ENCODE measurements at places on chromosomes 7 and 10. TPM values are rescaled to one million over a fixed set of nuclear protein-coding genes. Genes with fewer than 3 reads are reported as not detected.

MMP21 gene
- 0.04 TPM for polyA plus RNA-seq

- no peak for DNase-seq
Measured at GRCh38 chr10:60270426-60270825, 119.2 kb downstream of the ANK3 start.

- no peak for DNase-seq
Measured at GRCh38 chr7:29929018-29929807, 60.4 kb downstream of the SCRN1 start.

DNA sequence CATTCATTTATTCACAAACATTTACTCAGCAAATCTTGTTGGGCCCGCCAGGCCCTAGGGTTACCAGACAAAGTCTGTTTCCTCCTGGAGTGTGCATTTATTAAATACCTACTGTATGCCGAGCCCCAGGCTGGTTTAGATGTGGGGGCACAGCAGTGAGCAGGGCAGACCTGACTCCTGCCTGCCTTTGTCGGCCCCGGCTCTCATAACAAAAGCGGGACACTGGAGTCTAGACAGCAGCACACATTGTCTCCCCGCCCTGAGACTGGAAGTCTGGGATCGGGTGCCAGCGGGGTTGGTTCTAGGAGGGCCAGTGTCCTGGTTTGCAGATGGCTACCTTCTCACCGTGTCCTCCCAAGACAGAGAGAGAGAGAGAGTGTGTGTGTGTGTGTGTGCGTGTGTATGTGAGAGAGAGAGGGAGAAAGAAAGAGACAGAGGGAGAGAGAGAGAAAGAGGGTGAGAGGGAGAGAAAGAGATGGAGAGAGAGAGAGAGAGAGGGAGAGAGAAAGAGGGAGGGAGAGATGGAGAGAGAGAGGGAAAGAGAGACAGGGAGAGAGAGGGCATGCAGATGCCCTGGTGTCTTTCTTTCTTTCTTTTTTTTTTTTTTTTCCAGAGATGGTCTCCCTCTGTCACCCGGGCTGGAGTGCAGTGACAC is 25.9 kb downstream of the ELFN1 start:
- peak; percentile 15 for DNase-seq

DNA sequence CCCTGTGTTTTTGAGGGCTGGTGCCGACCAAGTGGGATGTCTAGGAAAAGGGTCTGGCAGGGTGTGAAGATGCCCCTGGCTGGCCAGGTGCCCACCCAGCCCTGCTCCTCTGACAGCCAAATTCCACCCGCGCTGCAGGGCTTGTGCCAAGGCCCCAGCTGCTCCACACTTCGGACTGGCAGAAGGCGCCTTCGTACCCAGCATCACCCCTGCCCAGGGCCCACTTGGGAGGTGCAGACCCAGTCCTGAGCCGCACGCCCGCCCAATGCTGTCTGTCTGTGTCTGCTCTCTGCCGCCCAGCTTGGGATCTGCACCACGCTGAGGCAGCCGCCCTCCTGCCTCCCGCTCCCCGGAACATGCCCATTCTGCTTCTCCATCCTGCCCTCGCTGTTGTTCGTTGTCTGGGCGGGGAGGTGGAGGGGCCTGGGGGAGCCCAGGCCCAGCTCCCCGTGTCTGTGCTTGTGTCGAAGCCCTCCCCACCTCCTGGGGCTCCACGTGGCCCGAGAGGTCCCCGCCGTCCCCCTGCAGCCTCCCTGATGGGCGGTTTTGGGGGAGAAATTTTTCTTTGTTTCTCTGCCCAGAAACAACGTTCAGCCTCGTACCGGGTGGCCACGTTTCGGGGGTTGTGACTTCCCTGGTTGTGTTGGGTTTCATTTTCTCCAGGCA is 36.9 kb upstream of the PPIF start:
- peak; percentile 53 for DNase-seq

- no peak for DNase-seq
Measured at GRCh38 chr10:91941426-91941825, 17.9 kb downstream of the BTAF1 start.

DNA sequence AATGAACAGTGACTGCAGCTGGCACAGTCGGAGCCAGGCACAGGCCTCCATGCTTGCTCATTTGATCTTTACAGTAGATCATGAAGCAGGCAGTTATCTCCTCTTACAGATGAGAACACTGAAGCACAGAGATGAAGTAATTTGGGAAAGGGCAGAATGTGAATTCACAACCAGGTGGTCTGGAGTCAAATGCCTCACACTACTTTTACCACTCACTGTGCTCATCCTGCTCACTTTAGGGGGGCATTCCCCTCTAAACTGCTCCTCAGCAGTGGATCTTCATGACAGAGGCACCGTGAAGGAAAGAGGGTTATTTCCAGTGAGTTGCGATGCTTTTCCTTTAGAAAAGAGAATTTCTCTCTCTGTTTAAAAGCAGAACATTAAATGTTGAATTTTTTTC is 15.1 kb downstream of the SNX10 start:
- no peak for DNase-seq

CH25H gene
- 0.35 TPM for polyA plus RNA-seq

AQP1 gene
- polyA plus RNA-seq = 130 TPM

- DNase-seq = no peak
Measured at GRCh38 chr7:16317406-16317805, 103.9 kb downstream of the CRPPA start.

Measured in psoas muscle (tissue), 8 donors.